ENCODE measurements at places on chromosomes 16 and 17. TPM values are rescaled to one million over a fixed set of nuclear protein-coding genes. Genes with fewer than 3 reads are reported as not detected.
A peak's percentile ranks its signal among the peaks of the same experiment; 100 is the strongest.

DNA sequence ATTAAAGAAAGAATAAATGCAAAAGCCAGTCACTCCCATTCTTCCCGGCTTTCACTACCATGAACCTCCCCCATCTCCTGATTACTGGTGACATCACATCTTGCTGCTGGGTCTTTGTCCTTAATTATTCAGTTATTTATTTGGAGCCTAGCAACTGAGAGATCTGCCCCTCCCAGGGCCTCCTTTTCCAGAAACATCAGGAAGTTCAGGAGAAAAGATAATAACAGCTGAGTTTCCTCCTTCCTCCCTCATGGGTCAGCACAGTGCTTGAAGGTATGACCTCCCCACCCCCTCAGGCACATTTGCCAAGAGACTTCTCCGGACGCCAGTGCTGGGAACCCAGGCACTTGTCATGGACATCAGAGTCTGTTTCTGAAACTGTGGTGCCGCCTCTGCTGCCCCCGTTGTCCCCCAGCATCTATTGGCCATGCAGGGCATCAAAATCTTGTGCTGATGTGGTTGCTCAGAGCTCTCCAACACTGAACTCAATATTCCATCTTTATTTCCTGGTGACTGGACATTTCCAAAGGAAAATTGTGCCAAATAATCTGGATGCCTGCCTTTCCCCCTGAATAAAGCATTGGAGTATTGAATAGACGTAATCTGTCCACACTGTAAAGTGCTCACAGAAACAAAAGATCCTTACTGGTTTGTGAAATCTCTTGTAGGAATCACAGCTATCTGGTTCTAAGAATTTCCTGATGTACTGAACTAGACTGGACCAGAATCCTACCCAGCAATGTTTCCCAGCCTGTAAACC lies 71.8 kb downstream of the ZNF18 start:
- H3K36me3 ChIP-seq: no peaks in the 10 kb centered on the region
- H3K4me1 ChIP-seq: no peaks in the 10 kb centered on the region
- no peaks in the 10 kb centered on the region for H3K27me3 ChIP-seq

DNA sequence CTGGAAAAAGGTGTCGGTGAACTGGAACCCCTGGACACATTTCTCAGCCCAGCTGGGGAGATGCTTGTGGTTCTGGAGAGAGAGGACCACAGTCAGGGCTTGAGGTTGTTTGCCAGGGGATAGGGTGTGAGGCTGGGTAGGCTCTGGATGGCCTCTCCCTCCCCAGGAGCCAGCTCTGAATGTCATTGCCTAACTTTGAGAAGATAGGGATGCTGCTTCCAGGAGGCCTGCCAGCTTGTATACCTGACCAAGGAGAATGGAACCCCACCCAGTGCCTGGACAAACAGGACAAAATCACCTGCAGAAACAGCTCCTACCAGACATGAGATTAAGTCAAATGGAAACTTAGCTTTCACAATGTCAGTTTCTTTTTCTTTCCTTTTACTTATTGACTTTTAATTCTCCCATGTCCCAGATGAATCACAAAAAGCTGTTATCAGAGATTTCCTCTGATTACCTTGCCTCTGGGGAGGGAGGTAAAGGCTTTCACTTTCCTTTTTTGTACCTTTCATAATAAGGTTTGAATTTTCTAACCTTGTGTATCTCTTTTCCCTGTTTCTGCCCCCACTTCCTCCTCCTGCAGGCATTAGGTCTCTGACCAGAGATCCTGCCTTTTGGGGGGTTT lies 29.8 kb upstream of the PLLP start:
- no peak for DNase-seq
- H3K27me3 ChIP-seq: no peaks in the 10 kb centered on the region
- H3K27ac ChIP-seq: peak overlapping the region; percentile 36
- H3K36me3 ChIP-seq: no peaks in the 10 kb centered on the region
- no peak overlapping the region for H3K4me3 ChIP-seq

- peak overlapping the region; percentile 65 for H3K27ac ChIP-seq
- H3K36me3 ChIP-seq: no peaks in the 10 kb centered on the region
- DNase-seq: peak; percentile 87
These were observed 2.1 kb upstream of the IRX5 start for GRCh38 chr16:54928411-54929089.

DNA sequence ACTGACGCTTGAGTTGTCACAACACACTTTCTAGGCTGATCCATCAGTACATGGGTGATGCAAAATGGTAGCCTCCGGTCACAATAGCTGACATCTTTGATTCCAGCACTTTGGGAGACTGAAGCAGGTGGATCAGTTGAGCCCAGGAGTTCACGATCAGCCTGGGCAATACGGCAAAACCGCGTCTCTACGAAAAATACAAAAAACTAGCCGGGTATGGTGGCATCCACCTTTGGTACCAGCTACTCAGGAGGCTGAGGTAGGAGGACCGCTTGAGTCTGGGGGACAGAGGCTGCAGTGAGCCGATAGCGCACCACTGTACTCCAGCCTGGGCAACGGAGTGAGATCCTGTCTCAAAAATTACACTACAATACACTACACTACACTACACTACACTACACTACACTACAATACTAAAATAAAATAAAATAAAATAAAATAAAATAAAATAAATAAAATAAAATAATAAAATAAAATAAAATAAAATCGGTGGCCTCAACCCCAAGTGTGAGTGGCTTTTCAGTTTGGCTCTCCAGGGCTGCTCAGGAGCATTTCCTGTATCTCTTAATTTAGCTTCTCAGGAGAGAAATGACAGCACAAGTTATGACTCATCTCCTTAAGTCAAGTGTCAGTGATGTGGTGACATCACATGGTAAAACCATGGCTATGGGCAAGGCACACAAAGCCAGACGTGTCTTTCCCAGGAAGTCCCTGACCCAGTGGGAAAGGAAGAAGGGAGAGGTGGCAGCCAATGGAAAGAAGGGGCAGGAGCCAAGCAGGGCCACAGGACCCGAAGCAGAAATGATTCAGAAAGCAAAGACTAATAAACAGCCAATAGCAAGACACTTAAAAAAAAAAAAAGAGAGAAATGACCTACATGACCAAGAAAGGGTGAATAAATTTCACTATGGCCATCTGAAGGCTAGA lies 75.3 kb upstream of the TBC1D3K start:
- no peaks in the 10 kb centered on the region for H3K36me3 ChIP-seq
- H3K4me3 ChIP-seq: no peak overlapping the region
- DNase-seq: no peak
- no peaks in the 10 kb centered on the region for H3K4me1 ChIP-seq
- H3K27me3 ChIP-seq: no peaks in the 10 kb centered on the region

GRCh38 chr16:5621826-5622225 lies 524.2 kb upstream of the EEF2KMT start:
- no peak for DNase-seq
- no peak overlapping the region for H3K27ac ChIP-seq
- H3K27me3 ChIP-seq: no peaks in the 10 kb centered on the region
- H3K4me3 ChIP-seq: no peak overlapping the region
- no peaks in the 10 kb centered on the region for H3K36me3 ChIP-seq
- H3K4me1 ChIP-seq: no peaks in the 10 kb centered on the region

GRCh38 chr16:83854420-83854819 lies 44.5 kb upstream of the MLYCD start:
- no peaks in the 10 kb centered on the region for H3K27me3 ChIP-seq
- H3K4me3 ChIP-seq: no peak overlapping the region
- no peak for DNase-seq
- H3K4me1 ChIP-seq: no peaks in the 10 kb centered on the region
- H3K36me3 ChIP-seq: no peaks in the 10 kb centered on the region

GRCh38 chr16:19011169-19011731 lies 27.5 kb downstream of the TMC7 start:
- no peaks in the 10 kb centered on the region for H3K27me3 ChIP-seq
- no peak overlapping the region for H3K27ac ChIP-seq
- no peak for DNase-seq
- H3K36me3 ChIP-seq: no peaks in the 10 kb centered on the region
- no peaks in the 10 kb centered on the region for H3K4me1 ChIP-seq
- H3K4me3 ChIP-seq: no peak overlapping the region

- DNase-seq: no peak
- peak overlapping the region; percentile 39 for H3K27ac ChIP-seq
These were observed 14.3 kb downstream of the HOXB4 start for GRCh38 chr17:48563867-48564187.

DNA sequence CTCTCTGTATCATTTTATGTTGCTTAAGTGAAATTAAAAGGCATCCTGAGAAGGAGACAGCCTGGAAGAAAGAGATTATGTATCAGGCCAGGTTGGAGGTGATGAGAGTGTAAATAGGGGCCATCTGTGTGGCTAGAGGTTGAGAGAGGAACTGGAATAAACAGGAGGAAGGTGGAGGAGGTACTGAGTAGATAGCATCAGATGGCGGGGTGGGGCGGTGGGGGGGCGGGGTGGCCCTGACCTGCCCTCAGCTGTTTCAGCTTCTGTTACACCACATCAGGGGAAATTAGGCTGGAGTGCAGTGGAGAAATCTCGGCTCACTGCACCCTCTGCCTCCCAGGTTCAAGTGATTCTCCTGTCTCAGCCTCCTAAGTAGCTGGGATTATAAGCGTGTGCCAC lies 6.9 kb upstream of the KCNG4 start:
- H3K27ac ChIP-seq: no peak overlapping the region
- no peak overlapping the region for H3K4me3 ChIP-seq
- DNase-seq: no peak

DNA sequence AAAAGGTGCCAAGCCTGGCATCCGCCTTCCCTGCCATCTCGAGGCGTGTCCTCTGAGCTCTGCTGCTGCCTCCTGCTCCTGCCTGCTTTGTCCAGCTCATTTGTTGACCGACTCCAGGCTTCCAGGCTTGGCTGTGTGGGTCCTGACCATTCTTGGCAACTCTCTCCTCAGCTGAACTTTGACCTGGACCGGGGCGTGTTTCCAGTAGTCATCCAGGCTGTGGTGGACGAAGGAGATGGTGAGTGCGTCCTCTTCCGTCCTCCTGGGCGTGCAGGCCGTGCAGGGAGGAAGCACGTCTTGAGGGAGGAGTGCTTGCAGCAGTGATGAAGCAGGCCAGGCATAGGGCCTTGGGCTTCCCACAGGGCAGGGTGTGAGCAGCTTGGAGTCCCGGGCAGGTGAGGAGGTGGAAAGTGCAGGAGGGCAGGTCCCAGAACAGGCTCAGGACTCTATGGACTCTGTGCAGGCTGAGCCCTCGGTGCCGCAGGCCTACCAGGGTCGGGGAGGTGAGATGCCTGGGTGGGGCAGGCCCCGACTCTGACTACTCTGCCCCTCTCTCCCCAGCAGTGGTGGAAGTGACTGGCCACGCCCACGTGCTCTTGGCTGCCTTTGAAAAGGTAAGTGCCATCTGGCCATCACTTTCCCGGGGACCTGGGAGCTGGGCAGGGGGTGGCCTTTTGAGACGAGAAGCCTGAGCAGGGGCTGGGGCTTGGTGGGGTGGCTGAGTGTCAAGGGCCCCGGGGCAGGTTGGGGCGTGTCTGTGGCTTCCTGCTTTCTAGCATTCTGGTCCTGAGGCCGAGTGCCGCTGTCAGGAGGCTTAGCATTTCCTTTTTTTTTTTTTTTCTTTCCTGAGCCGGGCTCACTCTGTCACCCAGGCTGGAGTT lies 28.6 kb upstream of the NUDT16L1 start:
- no peak overlapping the region for H3K4me3 ChIP-seq
- no peak for DNase-seq
- H3K27ac ChIP-seq: peak overlapping the region; percentile 18
- H3K4me1 ChIP-seq: no peaks in the 10 kb centered on the region

- H3K36me3 ChIP-seq: no peaks in the 10 kb centered on the region
- no peak overlapping the region for H3K4me3 ChIP-seq
- H3K4me1 ChIP-seq: no peaks in the 10 kb centered on the region
- no peak for DNase-seq
- no peak overlapping the region for H3K27ac ChIP-seq
These were observed 36.5 kb upstream of the C17orf78 start for GRCh38 chr17:37339321-37339720.

DNA sequence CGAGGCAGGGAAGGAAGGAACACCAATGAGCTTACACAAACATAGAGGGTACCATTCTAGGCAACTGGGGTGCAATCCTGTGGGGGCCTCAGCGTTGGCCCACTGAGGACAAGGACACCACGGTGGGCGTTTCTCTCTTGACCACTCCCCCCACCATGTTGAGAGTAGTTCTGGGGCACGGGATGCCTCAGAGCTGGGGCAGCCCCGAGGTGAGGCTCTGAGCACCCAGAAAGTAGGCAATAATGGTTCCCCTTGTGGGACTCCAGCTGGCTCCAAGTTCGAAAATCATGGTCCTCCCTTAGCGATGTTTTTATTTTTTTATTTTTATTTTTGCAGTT lies 5.1 kb downstream of the PRSS21 start:
- no peaks in the 10 kb centered on the region for H3K4me1 ChIP-seq
- no peak for DNase-seq
- H3K4me3 ChIP-seq: no peak overlapping the region
- no peaks in the 10 kb centered on the region for H3K27me3 ChIP-seq
- H3K27ac ChIP-seq: no peak overlapping the region

DNA sequence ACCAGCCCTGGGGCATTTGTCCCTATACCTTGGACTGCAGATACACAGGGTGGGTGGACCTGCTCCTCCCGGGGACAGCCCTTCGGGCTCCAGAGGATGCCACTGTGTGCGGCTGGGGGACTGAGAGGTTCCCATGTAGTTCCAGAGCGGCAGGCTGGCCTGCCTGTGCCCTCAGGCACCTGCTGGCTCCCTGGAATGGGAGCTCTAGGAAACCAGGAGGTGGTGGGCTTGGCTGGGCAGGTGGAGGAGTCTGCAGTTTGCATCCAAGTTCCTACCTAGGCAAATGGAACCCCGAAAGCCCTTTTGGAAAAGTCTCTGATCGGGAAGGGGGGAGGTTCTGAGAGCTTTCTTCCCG lies 982 bp downstream of the DBNDD1 start:
- no peaks in the 10 kb centered on the region for H3K4me1 ChIP-seq
- peak overlapping the region; percentile 52 for H3K4me3 ChIP-seq
- no peaks in the 10 kb centered on the region for H3K27me3 ChIP-seq
- DNase-seq: peak; percentile 21
- H3K36me3 ChIP-seq: no peaks in the 10 kb centered on the region
- H3K27ac ChIP-seq: no peak overlapping the region

GRCh38 chr17:52026075-52026474 lies 132.4 kb downstream of the CA10 start:
- DNase-seq: no peak
- no peaks in the 10 kb centered on the region for H3K36me3 ChIP-seq
- H3K4me1 ChIP-seq: no peaks in the 10 kb centered on the region
- H3K27ac ChIP-seq: no peak overlapping the region
- H3K27me3 ChIP-seq: no peaks in the 10 kb centered on the region

Gene CEP131
- 7.5 TPM for total RNA-seq

Gene CCL7
- not detected for total RNA-seq

Gene OTOP3
- not detected for total RNA-seq

Gene KRT35
- not detected for total RNA-seq

Gene LCAT
- 27.4 TPM for total RNA-seq

Gene HAGH
- 48.1 TPM for total RNA-seq

Gene C17orf113
- total RNA-seq: 3.8 TPM

Gene CDT1
- 1.5 TPM for total RNA-seq

Gene SYCE1L
- total RNA-seq: 9.7 TPM

Gene GPATCH8
- 47.0 TPM for total RNA-seq

Gene FAM117A
- total RNA-seq: 12.9 TPM

Gene VAT1L
- total RNA-seq: 0.85 TPM

Data from kidney (tissue), 22 donors.